Cardiac muscle cell (in vitro differentiated cells and primary cell): ENCODE measurements at places on chromosomes 7 and 10.

DNA sequence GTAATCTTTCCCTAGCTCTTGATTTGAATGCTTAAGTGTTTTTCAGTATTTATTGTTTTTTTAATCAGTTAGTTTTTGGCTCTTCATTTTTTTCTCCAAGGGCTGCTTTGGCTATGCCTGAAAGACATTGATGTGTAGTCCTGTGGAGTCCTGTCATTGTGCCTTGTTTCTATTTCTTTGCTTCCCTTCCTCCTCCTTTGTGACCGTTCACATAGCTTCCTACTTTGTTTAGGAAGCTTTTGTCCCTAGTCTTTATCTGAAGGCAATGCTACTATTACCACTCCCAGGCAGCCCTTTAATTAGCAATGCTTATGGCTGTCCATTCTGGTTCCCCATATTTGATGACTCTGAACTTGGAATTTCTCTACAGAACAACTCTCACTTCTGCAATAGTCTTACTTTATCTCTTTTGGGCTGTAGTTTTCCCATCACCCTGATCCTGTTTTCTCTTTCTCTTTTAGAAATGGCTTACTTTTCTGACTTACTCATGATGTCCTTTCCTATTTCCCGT is 39.9 kb downstream of the ADCYAP1R1 start:
- no peak for DNase-seq

DNA sequence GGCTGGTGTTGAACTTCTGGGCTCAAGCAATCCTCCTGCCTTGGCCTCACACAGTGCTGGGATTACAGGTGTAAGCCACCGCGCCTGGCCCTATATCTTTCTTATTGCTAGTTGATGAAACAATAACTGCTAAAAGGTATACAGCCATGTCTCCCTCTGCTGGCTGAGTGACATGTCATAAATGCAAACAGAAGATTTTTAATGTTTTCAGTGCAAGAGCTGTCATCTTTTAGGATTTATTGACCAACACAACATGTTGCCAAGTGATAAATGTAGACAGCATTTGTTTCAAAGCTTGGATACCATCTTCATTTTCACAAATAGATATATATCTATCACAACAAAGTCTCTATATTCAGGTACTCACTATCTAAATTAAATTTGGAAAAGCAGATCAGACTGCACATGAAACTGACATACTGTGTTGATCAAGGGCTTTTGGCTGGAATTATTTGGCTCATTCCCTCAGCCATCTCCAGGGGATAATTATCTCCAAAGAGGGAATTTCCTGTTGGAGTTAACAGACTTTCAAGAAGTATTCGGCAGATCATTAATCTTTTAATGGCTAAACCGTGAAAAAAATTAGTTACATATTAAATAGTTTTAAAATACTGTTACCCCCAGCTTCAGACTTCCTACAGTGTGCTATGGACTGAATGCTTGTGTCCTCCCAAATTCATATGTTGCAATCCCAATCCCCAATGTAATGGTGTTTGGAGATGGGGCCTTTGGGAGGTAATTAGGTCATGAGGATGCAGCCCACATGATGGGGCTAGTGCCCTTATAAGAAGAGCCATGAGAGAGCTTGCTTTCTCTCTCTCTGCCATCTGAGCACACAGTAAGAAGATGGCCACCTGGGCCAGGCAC is 41.3 kb upstream of the SRPK2 start:
- DNase-seq: peak; percentile 17

DNA sequence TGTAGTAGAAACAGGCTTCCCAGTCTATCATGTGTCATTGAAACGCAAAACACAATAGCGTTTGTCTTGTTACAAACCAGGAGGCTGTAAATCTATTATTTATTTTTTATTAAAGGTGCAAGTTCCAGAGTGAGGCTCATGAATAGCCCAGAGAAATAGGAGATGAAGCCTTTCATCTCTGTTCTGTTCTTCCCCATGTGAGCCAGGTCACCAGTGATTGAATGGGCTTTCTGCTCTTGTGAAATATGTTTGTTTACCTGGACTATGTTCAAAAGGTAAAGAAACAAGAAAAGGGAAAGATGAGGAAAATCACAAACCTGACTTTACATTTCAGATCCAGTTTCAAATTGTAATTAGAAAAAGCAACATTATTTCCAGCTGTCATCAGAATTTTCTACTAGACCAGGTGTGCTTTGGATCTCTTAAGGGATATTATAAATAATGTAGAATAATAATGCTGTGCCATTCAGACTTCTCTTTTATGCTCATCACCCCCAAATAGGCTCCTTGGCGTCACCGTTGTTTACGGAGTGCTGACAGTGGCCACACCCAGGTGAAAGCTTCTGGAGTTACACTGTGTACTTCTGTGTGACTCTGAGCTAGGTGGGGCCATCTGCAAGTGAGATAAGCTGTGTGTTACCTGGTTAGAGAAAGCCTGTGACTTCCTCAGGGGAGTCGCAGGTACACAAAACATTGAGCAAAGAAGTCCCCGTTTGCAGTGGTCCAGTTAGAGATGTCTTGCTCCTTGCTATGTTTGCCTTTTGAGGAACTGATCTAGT is 274.9 kb downstream of the SDK1 start:
- DNase-seq: no peak

DNA sequence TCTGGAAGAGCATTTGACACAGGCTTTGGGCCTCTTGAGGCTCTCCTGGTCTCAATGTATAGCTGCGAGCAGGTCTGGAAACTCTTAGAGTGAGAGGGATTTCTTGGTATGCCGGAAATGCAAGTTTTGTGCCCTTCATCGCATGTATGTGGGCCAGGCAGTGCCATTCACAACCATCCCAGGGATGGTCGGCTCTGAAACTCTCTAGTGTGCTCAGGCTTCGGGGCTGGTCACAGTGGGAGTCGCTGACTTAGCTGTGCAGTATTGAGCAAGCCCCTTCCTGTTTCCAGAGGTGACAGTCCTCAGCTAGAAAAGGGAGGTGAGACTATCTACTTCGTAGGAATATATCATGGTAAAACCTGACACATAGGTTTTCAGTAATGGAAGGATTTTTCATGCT is 2.0 kb upstream of the AOAH start:
- DNase-seq: no peak

GRCh38 chr7:129210256-129210988 is 14.4 kb upstream of the AHCYL2 start:
- peak; percentile 80 for DNase-seq
